ENCODE measurements at places on chromosomes 6 and 20.
A peak's percentile ranks its signal among the peaks of the same experiment; 100 is the strongest.

DNA sequence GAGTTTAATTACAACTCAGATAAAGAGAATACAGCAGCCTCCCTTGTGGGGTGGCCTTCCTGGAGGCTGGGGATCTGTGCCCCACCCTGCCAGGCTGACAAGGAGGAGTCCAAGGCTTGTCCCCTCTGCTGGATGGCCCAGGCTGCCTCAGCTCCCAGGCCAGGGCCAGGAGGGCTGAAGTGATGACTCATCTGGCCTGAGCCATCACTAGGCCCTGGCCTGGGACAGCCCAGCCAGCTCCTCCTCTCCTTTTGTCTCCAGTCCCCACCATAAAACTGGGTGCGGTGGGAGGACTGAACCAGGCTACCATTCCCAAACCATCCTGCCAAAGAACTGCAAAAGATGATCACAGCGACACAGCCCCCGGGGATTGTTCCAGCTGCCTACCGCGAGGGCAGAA, 15.0 kb downstream of the GRM4 start:
- no peak for DNase-seq

DNA sequence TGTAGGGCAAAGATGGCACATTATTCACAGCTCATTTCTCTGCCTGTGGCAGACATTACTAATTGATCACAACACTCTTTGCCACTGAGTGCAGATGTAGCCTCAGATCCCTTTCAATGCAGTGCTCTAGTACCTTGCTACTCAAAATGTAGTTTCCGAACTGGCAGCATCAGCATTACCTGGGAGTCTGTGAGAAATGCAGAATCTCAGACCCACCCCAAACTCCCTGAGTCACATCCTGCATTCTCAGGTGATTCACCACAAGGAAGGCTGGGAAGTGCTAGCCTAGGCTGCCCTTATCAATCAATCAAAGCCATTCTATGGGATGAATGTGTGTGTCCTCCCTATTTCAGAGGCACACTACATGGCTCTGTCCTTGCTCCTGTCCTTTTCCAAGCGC, 58.5 kb downstream of the PCNA start:
- no peak for DNase-seq

GRCh38 chr6:14026831-14027539, 90.6 kb upstream of the CD83 start:
- no peak for DNase-seq

DNA sequence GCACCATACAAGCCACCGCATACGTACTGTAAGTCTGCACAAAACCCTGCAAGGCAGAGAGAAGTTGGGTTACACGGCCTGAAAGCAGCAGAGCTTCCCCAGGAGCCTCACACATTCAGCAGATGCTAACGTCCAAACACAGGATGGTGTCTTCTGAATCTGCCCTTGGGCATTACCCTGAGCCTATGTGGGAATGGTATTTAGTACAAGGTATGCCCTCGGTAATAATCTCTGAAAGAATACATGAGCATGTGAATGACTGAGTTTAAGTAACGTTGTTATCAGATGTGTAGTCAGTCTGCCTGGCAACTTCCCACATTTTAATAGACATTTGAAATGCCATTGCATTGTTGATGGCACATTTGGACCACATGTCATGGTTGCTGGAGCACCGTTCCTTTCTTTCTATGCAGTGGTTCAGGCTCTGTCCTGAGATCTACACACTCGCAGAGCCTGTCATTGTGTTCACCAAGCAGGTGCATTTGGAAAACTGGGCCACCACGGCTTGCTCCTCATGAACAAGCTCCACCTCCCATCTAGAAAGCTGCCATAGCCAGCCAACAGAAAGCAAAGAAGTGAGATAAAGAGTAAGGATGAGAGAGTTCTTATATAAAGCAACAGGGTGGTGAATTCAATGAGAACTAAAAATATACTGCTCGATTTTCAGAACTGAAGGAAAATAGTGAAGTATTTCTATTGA, 136.5 kb upstream of the GGTLC1 start:
- DNase-seq: no peak

GRCh38 chr20:3744806-3745685, 12.6 kb downstream of the HSPA12B start:
- DNase-seq: peak; percentile 81

DNA sequence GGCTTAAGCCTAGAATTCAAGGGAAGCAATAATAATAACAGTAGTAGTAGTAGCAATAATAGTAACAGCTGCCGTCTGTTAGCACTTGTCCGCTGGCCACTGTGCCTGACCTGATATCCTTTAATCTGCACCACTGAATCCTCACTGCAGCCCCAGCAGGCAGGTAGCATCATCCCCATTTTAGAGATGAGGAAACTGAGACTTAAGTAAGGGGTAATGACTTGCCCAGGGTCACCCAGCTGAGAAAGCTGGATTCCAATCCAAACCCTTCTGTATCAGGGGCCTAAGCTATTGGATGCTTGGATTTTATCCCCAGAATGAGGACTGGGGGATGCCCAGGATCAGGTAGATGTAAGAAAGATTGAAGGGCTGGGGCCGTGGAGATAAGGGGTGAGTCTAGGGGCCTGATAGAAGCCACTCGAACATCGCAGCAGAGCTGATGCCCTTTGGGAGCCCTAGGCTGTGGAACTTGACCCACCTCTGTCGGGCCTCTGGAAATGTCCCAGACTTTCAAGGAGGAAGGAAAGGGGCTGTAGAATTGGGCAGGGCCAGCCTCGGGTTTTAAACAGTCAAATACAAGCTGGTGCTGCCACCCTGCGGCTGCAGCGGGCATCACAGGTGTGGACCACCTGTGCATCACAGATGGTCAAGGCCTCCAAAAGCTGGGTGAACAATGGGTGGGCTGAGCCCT, 102.1 kb upstream of the MYL9 start:
- peak; percentile 58 for DNase-seq

DNA sequence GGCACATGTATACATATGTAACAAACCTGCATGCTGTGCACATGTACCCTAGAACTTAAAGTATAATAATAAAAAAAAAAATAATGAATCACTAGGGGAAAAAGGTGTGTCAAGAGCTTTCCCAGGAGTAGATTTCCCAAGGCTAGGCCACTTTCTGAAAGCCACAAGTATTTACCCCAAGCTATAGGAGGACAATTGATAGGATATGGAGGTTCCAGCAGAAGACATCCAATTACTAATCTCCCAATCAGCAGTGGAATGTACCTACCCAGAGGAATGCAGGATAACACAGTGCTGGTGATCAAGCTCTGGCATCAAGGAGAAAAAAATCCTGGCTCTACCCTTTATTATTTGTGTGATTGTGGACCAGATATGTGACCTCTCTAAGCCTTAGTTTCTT, 562.7 kb downstream of the RFPL4B start:
- no peak for DNase-seq

DNA sequence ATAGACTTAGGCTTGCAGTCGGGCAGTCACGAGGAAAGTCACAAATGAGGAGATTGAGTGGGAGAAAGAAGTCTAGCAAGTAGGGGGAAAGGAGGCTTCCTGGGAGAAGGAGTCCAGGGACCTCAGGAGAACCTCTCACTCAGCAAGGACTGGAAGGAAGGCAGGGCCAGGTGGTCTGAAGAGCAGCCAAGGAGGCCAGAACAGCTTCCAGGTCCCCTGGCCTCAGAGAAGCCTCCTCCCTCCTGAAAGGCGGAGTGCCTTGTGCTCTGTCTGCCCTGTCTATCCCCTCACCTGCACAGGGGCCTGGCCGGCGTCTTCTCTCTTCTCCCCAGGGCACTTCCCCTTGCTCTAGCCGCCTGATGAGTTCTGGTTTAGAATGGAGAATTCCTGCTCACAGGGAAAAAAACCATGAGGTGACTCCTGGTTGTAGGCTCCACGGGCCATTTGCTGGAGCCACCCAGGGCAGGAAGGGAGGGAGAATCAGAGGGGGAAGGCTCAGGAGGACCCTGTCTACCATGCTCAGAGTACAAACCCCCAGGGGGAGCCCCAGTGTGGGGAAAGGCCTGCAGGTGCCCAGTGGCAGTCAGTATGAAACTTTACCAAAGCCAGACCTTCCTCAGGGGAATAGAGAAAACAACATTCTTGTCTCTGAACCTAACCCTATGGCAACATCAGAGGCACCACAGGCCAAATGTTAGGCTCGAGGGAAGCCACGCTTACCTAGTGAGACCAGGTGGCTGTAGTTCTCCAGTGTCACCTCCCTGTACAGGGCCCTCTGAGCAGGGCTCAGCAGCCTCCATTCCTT, 11.2 kb downstream of the ZNF337 start:
- DNase-seq: no peak

DNA sequence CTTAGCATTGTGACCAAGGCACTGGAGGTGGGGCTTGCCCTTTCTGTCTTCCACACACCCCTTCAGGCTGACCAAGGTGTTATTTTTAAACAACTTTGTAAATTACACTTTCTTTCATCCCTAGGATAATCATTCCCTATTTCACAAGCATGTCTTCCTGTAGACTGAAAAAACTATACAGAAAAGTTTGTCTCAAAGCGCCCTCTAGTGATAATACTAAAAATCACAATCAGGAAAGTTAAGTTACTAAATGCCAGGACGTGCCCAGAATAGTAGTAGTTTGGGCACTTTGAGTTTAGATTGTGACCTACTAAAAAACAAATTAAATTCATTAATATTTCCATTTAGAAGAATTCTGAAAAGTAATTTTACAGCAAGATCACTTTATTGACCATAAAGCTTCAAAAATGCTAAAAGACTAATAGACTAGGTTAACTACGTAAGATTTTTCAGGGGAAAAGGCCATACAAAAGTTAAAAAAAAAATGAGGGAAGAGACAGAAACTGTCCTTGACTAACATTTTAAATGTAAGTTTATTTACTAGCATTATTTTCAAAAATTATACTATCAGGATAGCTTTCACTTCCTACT, 123.3 kb upstream of the DUSP22 start:
- DNase-seq: no peak

DNA sequence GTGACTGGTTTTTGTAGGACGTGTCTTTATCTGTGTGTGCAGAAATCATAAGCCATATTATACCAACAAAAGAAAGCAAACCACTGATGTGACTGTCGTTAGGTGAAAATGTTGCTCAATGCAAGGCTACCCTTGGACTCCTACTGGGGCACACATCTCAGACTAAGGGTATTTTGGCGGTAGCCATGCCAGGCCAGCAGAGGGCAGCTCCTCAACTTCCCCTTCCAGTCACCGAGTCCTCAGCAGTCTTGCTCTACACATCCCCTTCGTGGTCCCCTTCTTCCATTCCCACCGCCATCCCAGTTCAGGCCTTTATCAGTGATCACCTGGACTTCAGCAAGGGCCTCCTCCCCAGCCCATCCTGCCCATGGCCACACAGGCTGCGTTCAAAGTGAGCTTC, 113.7 kb upstream of the GGTLC1 start:
- no peak for DNase-seq

- peak; percentile 61 for DNase-seq
Measured at GRCh38 chr20:40279390-40279789, 409.6 kb downstream of the MAFB start.

GRCh38 chr6:140567466-140567865, 1193.0 kb upstream of the CITED2 start:
- DNase-seq: no peak

DNA sequence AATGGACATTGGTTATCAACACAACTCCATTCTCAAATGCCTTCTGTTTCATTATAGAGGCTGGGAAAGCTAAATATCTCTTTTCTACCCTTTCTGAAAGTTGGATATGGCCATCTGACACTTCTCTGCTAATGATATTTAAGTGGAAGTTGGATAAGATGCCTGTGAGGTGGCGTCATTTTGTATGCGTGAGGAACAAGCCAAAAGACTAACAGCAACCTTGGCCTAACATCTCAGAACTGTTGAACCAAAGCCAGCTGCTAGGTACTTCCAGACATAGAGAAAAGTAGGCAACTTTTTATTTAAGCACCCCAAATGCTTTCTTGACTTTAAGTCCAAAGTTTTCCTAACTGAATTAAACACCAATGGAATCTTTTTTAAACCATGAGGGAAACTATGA, 708.4 kb downstream of the CD109 start:
- DNase-seq: no peak
